Activated T-cell treated with anti-CD3 and anti-CD28 coated beads, Interleukin-2, amount 50 U/mL, for 4 hours (primary cell): ENCODE measurements at places on chromosomes 11 and 22.

DNA sequence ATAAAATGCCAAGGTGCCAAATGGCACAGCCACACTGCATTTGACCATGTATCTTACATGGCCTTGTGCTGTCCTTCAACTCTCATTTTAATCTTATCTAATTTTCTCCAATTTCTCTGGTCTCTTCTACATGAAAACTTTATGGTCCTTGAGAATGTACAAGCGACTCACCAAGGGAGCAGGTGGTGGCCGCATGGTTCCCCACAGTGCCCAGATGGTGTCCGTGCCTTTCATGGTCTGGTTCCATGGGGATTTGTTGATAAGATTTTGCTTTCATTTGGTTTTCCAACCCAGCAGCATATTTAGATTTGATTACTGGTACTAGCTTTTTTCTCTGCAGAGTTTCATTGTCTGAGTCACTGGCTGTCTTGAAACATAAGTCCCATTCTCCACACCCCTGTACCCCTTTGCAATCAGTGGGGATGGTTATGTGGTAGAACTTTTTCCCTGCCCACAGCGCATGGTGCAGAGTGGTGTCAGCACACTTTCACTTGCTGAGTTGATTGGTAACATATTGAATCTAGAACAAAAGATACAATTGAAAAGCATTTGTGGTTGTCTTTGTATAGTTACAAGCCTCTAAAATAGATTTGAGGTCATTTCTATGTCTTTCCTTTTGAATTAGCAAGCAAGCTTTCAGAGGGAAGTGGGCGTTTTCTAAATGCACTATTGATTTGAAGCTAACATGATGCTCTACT lies 24.1 kb downstream of the ZNRF3 start:
- DNase-seq, result no peak

GRCh38 chr11:69293819-69294505 lies at the start of gene MYEOV:
TSS of gene MYEOV (plus strand) at chr11:69294155. CDS start at chr11:69295355, 1,200 bp downstream.
- DNase-seq, result peak; percentile 23

DNA sequence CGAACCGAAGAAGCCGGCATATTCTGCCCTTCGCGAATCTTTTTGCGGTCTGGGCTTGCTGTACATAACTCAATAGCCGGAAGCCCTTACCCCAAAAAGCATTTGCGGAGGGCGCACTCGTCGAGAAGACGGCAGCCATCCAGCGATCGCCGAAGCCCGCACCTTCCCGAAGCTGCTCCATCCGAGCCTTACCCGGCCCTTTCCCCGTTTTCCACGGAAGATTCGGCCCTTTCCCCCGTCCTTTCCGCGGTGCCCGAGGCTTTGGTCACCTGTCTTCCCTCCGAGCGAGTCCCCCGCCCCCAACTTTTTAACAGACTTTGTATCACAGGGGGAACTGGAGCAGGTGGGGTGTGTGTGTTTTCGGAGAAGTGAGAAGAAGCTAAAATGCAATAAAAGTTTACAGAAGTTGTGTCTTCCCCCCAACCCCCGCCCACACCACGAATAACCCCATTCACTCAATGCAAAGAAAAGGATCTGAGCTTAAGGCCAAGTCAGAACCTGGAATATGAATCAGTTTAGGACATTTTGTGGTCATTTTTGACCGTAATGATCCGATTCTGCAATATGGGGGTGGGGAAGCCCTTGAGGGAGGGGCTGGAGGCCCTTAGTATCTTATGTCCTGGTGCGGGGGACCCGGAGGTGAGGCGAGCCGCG lies 99.0 kb upstream of the HSD17B12 start:
- DNase-seq, result no peak

- peak; percentile 47 for DNase-seq
Observed at GRCh38 chr11:124740277-124740882, 638 bp downstream of the NRGN start.

- no peak for DNase-seq
Observed at GRCh38 chr22:20237480-20238440, 30.4 kb downstream of the RTN4R start.

- no peak for DNase-seq
Observed at GRCh38 chr11:75145972-75146519, 4.9 kb upstream of the SLCO2B1 start.

GRCh38 chr22:45568213-45568612 lies 65.5 kb downstream of the FBLN1 start:
- no peak for DNase-seq

- DNase-seq, result no peak
Observed at GRCh38 chr11:46519351-46519750, 74.5 kb downstream of the AMBRA1 start.

DNA sequence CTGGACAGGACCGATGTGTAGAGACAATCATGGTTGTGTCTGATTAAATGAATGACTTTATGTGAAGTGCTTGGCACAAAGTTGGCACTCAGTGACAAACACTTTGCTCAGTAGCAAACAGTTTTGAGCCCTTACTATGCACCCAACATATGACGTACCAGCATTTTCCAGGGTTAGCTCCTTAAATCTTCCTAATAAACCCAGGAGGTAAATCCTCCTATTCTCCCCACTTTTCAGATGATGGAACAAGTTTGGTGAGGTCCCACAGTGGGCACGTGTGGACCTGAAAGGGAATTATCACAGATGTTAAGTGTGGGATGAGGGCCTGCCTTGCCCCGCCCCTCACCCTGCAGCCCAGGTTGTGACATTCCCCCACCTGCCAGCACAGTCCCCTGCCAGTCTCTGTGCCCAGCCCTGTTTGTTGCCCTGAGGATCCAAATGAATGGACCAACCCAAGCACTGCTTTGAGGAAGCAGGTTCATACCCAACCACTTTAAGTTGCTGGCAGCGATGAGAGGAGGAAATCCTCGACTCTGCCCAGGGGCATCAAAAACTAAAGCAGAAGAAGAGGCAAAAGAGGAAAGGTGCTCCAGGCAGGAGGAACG lies 6.6 kb upstream of the CARD10 start:
- no peak for DNase-seq

DNA sequence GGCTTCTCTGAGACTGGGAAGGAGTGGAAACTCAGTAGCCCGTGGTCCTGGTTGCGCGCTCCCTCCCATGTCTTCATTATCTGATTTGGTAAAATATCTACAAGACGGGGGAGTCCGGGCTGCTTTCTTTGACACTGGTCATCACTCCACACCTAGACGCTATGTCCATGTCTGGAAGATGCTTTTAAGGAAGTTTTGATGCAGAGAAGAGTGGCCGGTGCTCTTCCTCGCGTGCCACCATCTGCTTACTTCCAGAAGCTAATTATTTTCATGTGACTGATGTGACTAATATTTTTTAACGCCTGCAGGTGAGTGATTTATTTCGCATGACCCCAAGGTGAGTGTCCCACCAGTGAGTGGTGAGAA lies 339 bp upstream of the TRIM21 start:
- DNase-seq, result no peak

DNA sequence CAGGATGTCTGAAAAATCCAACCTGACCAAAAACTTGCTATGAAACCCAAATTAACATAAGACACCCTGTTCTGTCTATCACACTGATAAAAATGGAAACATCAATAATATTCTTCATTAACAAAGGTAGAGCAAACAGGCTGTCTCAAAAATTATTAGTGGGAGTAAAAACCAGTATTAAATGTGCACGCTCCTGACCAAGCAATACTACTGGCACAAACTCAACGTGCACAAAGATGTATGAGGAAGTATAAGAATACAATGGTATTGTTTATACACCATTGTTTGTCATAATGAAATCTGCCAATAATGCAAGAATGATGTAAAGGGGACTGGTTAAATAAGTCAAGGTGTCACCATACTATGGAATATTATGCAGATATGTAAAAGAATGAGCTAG lies 288.5 kb downstream of the MN1 start:
- no peak for DNase-seq

GRCh38 chr11:134126217-134126822 lies 57.4 kb downstream of the JAM3 start:
- no peak for DNase-seq

GRCh38 chr11:67391304-67392182 lies at the start of gene RAD9A:
TSS of gene RAD9A (plus strand) at chr11:67391986. CDS start at chr11:67392045, 59 bp downstream.
- peak; percentile 89 for DNase-seq

- no peak for DNase-seq
Observed at GRCh38 chr22:29340566-29340965, 25.1 kb upstream of the RASL10A start.

DNA sequence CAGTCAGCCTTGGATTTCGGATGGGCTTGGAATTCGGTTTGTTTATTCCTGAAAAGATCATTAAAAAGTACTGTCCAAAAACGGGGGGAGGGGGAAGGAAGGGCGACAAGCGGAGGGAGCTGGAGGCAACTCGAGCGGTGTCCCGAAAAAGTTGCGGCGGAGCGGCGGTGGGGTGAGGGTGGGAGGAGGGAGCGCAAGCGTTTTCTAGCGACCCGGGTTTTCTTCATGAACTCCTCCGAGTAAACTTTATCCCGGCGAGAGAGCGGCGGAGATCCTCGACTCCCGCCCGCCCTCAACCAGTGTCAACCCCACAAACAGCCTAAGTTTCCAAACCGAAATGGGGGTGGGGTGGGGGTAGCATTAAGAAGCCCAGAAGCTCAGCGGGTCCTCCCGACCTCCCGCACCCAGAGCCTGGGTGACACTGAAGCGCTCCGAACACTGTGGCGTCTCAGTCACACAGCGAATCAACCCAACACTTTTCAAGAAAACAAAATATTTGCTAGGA lies 133.0 kb upstream of the C11orf58 start:
- no peak for DNase-seq

DNA sequence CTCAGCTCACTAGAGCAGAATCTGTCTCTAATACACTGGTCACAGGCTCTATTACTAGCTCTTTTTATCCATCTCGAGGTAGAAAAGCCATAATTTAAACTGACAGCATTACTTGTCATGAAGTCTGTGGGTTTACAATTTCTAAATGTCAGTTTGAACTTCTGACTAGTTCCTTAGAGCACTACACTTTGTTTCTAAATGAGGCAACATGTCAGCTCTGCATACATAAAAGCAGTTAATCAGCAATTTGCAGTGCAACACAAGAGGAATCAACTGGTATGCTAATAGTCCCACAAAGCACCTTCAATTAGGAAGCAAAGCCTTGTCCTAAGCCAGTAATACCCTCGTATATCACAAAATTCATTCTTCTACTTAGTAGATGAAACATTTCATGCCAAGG lies 321.3 kb downstream of the TTC28 start:
- no peak for DNase-seq

DNA sequence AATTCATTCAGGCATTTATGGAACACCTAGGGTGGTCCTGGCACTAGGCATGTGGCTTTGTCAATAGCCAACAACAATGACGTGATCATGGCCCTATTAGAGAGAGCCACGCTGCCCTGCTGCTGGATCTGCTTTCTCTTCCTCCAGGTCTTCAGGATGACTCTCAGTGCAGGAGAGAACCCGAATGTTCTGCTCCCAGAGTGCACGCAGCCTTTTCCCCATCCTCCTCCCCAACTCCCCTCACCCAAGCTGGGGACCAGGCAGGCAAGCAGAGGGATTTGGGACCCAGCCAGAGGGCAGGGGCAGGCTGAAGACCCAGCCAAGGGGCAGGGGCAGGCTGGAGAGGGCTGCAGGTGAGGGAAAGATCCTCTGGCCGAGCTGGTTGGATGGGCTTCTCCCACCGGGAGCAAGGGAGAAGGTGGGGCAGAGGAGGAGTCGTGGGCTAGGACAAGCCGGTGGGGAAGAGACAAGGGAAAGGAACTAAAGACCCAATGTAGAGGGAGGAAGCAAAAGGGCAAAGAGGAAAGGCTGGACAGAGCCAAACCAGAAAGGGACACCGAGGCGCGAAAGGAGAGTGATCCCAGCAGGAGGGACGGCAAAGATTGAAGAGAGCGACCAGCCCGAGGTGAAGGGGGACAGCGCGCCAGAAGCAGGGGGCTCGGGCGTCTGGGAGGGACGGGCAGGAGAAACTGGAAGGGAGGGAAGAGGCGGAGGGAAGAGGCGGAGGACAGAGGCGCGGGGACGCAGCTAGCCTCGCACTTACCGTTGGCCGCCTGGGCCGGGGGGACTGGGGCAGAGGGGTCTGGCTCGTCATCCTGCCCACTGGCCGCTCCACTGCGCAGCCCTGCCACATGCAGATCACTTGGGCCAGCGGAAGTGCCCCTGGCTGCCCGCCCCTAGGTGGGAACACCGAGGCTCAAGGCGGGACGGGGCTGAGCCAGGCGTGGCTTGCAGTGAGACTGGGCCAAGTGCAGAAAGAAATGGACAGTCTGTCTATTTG lies at the start of gene KCTD14:
KCTD14 (minus strand) TSS at position 880 of the 1,000 bp plus-strand sequence; CDS start at position 853, 27 bp downstream.
- no peak for DNase-seq

- DNase-seq, result no peak
Observed at GRCh38 chr11:130677486-130678153, 229.2 kb downstream of the ADAMTS15 start.

DNA sequence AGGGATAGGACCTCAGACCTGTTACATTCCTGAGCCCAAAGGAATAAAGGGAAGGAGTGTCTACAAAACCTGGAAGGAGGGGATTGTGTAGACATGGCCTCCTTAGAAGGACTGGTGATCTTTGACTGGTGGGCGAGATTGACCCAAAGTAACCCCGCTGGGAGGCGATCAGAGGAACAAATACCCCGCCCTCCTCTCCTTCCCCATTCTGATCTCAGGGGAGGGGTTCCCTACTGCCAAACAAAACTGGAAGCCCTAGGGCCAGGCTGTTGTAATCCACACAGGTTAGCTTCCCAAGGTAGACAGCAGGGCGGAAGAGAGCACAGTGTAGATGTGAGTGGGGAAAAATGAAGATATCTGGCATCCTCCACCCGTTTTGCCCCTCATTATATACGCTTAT lies 24.7 kb downstream of the NCF4 start:
- DNase-seq, result no peak

GRCh38 chr11:102119997-102120396 lies 9.8 kb downstream of the YAP1 start:
- DNase-seq, result no peak

DNA sequence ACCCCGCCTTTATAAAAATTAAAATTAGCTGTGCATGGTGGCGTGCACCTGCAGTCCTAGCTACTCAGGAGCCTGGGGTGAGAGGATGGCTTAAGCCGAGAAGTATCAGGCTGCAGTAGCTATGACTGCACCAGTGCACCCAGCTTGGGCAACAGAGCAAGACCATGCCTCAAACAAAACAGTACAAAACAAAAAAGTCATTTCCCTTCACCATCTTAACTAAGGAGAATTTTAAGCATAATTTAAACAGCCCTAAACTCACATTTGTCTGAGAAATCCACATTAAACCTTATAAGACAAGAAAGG lies 23.3 kb upstream of the TFIP11 start:
- DNase-seq, result no peak

- DNase-seq, result no peak
Observed at GRCh38 chr11:44870181-44870580, 80.5 kb downstream of the TP53I11 start.

DNA sequence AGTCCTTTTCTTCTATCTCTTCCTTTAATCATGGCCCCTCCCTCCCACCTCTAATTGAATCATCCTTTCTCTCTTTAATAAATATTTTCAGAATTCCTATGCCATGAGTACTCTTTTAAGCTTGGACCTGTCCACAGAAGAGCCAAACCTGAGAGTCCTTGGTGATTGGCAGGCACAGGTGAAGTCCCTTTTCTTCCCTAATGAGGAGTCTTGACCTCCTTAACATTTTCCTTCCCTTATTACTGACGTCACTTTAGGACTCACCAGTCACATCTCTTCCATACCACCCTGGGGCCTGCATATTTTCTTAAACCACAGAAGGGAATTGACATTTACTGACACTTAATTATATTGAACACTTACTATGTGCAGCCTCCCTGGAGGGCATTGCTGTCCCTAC lies 41.0 kb upstream of the RASSF10 start:
- DNase-seq, result no peak

GRCh38 chr11:93529707-93530467 lies 13.3 kb downstream of the SMCO4 start:
- no peak for DNase-seq

- no peak for DNase-seq
Observed at GRCh38 chr22:35191412-35191811, 65.9 kb upstream of the HMGXB4 start.

GRCh38 chr11:116271479-116271878 lies 501.3 kb downstream of the BUD13 start:
- no peak for DNase-seq
